BE2C (cell line): ENCODE measurements at places on chromosomes 7 and 10.

- DNase-seq: no peak
Measured at GRCh38 chr7:28052933-28053332, 127.7 kb downstream of the JAZF1 start.

GRCh38 chr7:102004848-102005247, 187.4 kb downstream of the CUX1 start:
- DNase-seq: no peak

GRCh38 chr7:25308906-25309705, 80.8 kb upstream of the NPVF start:
- DNase-seq: no peak

DNA sequence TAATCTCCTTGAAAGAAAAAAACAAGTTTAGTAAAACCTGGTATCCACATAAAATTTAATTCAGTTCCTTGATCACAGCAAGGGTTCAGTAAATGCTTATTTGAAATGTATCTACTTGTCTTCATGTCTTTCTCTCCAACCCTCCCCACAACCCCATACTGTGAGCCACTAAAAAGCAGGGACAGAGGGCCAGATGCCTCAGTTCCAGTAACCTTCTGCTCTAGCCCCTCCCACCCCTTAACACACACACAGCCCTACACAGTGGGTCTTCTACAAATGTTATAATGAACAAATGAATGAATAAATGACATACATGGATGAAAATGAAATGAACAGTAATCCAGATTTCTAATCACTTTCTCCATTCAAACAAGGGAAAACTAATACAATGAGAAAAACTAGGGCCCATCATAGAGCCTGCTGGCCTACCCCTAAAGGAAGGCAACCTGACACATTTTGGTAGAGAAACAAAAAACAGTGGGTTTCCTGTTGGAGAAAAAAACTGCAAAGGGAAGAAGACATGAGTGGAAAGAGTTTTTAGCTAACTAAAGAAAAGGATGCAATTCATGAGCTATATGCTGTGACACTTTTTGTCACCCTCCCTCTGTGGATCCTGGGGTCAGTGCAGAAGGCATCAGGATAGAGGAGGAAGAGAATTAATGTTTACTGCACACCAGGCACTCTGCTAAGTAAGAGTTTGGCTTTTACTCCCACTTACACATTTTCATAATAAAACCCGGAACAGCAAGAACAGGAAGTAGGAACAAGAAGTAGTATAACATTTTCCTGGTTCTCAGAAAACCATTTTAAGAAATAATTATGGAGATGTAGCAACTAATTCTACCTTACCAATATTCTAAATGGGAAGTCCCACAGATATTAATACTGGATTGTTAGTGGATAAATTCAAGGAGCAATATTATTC, 38.1 kb downstream of the ELMO1 start:
- DNase-seq: no peak

DNA sequence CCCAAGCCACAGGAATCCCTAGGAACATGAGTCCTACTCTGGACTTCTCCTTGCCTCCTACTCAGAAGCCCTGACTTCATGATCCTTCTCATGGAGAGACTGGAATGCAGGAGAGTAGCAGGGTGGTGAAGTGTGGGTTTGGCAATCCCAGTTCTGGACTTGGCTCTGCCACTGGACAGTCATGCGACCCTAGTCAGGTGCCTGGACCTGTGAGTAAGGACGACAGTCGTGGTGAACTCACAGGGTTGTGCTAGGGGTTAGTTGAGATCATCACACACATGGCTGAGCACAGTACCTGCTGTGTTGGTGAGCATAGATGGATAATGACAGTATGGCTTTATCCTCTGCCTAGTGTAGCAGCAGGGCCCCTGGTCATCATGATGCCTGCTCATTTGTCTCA, 117.9 kb downstream of the LRRC18 start:
- DNase-seq: no peak

DNA sequence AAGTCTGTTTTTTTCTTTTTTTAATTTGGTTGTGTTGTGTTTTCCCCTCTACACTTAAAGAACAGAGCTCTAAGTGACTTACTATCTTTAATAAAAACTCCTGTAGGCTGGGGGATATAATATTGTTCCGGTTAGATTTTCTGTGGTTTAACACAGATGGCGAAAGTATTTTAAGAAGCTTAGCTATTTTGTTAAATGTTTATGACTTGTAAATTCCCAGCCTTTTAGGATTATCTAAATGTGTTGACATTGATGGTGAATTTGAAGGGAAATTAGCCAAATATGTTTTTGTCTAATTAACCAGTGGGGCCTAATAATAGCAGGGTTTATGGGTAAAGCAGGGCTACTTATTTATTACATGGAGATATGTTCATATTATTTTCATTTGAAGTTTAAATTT, 538.5 kb downstream of the INHBA start:
- no peak for DNase-seq

- DNase-seq: no peak
Measured at GRCh38 chr7:137283153-137283552, 60.4 kb downstream of the PTN start.

GRCh38 chr7:157541295-157542067, 204.7 kb downstream of the DNAJB6 start:
- peak; percentile 3 for DNase-seq

- no peak for DNase-seq
Measured at GRCh38 chr7:770336-770735, 43.3 kb upstream of the PRKAR1B start.
